Stimulated activated CD8-positive, alpha-beta memory T cell treated with anti-CD3 and anti-CD28 coated beads, Interleukin-15, amount 100 ng/mL, for 24 hours (primary cell): ENCODE measurements at places on chromosomes 12 and 14.

GRCh38 chr14:58712357-58712756, 74.6 kb downstream of the DACT1 start:
- no peak for DNase-seq

DNA sequence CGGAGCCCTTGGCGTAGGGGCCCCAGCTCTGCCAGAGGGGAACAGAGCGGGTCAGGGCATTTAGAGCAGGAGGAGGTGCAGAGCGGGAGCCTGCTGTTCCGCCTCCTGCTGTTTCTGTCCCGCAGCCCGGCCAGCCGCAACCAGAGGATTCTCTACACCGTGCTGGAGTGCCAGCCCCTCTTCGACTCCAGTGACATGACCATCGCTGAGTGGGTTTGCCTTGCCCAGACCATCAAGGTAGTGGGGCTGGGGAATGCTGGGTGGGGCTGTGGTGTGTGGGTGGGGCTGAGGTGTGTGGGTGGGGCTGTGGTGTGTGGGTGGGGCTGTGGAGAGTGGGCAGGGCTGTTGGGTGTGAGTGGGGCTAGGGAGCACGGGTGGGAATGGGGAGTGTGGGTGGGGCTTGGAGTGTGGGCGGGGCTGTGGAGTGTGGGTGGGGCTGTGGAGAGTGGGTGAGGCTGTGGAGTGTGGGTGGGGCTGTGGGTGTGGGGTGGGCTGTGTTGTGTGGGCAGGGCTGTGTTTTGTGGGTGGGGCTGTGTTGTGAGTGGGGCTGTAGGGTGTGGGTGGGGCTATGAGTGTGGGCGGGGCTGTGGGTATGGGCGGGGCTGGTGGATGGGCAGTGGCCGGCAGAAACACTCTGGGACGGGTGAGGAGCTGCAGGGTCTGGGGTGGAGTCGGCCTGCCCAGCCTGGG, 8.0 kb downstream of the ASPG start:
- DNase-seq = no peak

GRCh38 chr12:103169-103981, 36.8 kb downstream of the IQSEC3 start:
- DNase-seq = no peak

- no peak for DNase-seq
These were observed 16.0 kb downstream of the NKX2-1 start for GRCh38 chr14:36503771-36504741.

GRCh38 chr12:76738824-76739579, 24.9 kb upstream of the ZDHHC17 start:
- DNase-seq = no peak

DNA sequence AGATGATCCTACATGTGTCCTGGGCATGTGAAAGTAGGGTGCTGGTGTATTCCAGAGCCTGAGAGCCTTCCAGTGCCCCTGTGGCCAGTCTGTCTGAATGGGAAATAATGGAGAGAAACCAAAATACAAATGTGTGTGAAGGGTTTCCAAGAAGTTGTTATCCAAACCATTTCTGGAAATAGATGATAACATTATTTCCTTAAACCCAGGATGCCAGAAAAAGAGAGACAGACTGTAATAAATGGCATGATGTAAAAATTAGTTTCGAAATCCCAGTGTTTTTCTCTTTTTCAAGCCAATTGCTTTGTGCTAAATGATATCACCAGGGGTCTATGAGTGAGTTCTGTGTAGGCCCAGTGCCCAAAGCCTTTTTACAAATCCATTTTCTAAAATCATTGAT, 175.3 kb downstream of the PHLDA1 start:
- no peak for DNase-seq

GRCh38 chr12:107736914-107737313, 24.0 kb downstream of the PRDM4 start:
- DNase-seq = no peak

DNA sequence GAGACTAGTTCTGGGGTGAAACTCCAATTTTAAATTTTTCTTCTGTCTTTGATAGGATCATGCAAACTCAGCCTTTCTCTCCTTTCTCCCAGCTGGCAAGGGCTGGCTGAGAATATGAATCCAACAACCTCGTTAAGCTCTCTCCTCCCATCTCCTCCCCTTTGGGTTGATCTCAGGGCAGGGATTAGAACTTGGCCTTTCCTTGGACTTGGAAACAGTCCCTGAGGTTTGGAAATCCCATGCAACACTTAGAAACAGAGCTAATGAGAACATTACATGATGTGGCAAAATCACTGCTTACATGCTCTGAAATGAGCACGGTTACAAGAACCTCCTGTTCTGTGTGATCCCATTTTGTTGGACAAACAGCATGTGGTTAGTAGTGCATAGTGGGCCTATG, 31.6 kb downstream of the ACACB start:
- DNase-seq = no peak

- no peak for DNase-seq
These were observed 30.7 kb upstream of the GARIN2 start for GRCh38 chr14:67158566-67158965.

DNA sequence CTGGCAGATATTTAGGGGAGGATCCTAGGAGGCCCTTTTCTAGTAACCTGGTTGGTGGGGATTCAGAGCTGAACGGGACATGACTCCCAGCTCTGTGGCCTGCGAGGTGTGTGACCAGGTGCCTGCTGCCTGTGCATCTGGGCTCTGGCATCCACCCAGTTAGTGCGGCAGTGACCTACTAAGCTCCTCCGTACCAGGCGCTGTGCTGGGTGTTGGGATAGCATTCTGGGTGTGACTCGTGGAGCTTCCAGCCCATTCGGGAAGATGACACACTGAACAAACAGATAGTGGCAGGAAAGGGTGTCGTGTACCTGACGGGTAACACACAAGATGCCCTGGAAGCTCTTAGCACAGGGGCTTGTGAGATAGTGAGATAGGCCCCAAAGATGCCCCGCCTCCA, 80.9 kb downstream of the ACACB start:
- DNase-seq = no peak

DNA sequence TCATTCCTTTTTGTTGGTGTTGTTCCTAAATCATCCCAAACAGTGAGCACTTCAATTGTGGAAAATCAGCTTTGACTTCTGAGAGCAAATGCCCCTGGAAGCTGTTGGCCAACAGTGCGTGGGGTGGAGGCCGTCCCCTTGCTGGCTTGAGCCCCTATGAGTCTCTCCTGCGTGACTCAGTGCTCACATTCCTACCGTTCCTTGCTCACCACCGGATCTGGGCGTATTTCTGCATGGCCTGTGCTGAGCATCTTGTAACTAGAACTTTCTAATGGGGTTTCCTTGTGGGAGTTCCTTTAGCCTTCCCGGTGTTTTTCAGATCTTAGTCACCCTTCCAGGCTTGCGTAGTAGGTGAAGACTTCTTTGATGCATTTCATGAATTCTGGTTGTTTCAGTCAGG, 14.7 kb downstream of the SERPINA1 start:
- no peak for DNase-seq

DNA sequence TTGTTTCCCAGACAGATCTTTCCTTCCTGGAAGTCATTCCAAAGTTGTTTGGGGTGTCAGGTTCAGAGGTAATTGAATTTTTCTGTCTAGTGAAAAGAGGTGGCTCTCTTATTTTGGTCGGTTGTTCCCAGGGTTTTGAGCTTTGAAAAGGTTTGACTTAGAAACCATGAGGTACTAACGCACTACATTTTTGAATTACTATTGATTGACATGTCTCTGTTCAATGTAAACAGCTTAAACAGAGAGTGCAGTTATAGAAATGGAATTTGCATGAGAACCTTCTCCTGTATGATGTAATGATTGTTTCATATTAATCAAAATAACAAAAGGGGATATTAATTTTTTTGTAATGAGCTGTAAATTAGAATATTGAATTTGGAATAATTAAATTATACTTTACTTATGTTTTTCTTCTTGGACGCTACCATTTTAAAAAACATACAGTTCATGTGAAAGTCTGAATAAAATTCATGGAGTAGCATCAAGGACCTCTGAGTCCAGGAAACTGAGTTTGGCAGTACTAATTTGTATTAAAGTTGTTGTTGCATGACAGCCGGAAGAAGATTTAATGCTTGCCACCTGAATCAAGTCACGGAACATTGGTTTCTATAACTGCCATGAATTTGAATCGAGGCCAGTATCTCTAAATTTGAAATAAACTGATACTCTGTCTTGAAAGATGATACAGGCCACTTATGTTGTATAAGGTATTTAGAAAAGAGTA, 41.7 kb downstream of the NPAS3 start:
- no peak for DNase-seq

- DNase-seq = no peak
These were observed 15.2 kb upstream of the RNASE12 start for GRCh38 chr14:20606190-20606901.

GRCh38 chr12:56128670-56129205, 671 bp downstream of the ESYT1 start:
- no peak for DNase-seq

GRCh38 chr14:94598816-94599655, 13.2 kb upstream of the SERPINA3 start:
- no peak for DNase-seq

- DNase-seq = no peak
These were observed 544.4 kb upstream of the TMEM132C start for GRCh38 chr12:127722611-127723010.

- no peak for DNase-seq
These were observed 175.8 kb downstream of the PAWR start for GRCh38 chr12:79514730-79515529.

GRCh38 chr14:91142214-91142668, 28.4 kb downstream of the DGLUCY start:
- no peak for DNase-seq
